GM23248 (cell line): ENCODE measurements at places on chromosomes 1 and 21. TPM values are rescaled to one million over a fixed set of nuclear protein-coding genes. Genes with fewer than 3 reads are reported as not detected.

DNA sequence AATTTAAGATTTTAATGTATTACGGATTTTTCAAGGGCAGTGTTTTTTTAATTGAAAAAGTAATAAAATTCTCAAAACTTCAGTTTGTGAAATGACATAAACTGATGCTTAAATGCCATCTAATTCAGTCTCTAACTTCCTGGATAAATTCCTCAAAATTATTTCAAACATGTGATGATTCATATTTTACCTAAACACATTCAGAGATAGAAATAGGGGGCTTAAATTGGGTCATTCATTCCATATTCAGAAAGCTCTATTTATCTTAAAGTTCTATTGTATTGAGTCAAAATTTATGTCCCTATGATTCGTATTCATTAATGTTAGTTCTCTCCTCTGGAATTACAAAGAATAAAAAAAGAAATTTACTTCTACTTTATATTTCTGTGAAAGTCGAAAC, 713.6 kb upstream of the CHRM3 start:
- no peak for DNase-seq

DNA sequence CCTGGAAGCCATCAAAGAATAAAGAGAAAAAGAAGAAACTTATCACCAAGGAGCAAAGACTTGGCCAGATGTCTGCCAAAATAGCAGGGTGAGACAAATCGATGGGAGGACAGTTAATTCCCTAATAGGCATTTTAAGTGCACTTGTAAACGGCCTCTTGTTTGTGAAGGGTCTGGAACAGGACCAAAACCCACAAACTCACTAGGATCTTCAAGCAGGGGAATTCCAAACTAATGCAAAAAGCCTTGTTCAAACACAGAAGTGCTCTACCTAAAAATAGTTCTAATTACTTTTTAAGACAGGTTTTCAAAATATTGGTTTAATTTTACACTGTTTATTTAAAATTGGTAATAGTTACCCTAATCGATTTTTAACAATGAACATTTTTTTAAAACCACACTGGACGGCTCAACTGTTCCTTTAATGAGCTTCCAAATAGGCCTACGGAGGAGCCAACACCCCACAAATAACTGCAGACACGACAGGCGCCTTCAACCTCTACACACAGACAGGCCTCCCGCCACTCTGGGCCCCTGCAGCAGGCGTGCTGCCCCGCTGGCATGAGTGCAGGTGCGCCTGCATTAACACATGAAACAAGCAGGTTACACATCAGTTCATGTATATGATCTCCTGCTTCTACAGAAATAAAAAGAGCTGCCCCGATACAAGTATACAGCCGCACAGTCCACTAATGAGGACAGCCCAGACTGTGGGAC, 15.8 kb downstream of the UBE2G2 start:
- no peak for DNase-seq

DNA sequence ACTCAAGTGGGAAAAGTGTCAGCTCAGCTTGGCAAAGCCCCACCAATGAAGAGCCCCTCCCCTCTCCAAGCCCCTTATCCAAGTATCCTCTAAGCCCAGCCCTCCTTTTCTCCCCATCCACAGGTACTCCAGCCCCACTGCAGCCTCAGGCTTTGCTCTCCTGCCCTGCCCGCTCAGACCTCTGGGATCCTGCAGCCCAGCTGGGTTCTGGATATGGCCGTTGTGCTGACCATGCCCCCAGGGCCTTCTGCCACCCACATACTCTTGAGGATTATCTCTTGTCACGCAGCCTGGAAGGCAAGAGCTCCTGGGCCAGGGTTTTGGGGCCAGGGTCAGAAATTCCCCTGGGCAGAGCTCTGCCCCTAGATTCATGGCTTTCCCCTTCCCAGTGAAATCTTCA, 4.7 kb downstream of the SHISA4 start:
- DNase-seq = no peak

LYPD8 gene
- not detected in 2 replicates for total RNA-seq

SLC44A3 gene
- 1.6 and 3.3 TPM in 2 replicates for total RNA-seq

CLDN19 gene
- total RNA-seq = not detected in 2 replicates
